Fibroblast of villous mesenchyme (primary cell): ENCODE measurements at places on chromosomes 5 and 9. TPM values are rescaled to one million over a fixed set of nuclear protein-coding genes. Genes with fewer than 3 reads are reported as not detected.

The INSYN2B gene
- 11.0 and 12.5 TPM in 2 replicates for total RNA-seq

- no peak for DNase-seq
Observed at GRCh38 chr5:958701-959571, 49.7 kb upstream of the NKD2 start.

The PCDHB16 gene
- total RNA-seq = under 0.01 and 0.32 TPM in 2 replicates

GRCh38 chr5:157575381-157576020 lies at the start of gene ADAM19:
TSS of gene ADAM19 (minus strand) at chr5:157575775. CDS start at chr5:157575696, 79 bp downstream.
- DNase-seq = peak; percentile 53

- no peak for DNase-seq
Observed at GRCh38 chr5:128446-128845, 36.5 kb downstream of the PLEKHG4B start.

- DNase-seq = no peak
Observed at GRCh38 chr5:57576317-57576716, 93.7 kb upstream of the ACTBL2 start.

- DNase-seq = no peak
Observed at GRCh38 chr9:95874989-95875304, 544 bp upstream of the ERCC6L2 start.

DNA sequence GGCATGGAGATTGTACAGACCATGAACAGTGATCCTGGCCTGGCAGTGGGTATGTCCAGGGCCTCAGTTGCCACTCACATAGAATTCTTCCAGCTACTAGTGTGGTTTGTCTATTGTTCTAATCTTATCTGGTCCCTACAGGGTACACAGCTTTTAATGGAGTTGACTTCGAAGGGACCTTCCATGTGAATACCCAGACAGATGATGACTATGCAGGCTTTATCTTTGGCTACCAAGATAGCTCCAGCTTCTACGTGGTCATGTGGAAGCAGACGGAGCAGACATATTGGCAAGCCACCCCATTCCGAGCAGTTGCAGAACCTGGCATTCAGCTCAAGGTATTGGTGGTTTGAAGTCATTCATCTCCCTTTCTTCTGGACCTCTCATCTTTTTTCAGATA lies 43.8 kb downstream of the THBS4 start:
- DNase-seq = no peak

DNA sequence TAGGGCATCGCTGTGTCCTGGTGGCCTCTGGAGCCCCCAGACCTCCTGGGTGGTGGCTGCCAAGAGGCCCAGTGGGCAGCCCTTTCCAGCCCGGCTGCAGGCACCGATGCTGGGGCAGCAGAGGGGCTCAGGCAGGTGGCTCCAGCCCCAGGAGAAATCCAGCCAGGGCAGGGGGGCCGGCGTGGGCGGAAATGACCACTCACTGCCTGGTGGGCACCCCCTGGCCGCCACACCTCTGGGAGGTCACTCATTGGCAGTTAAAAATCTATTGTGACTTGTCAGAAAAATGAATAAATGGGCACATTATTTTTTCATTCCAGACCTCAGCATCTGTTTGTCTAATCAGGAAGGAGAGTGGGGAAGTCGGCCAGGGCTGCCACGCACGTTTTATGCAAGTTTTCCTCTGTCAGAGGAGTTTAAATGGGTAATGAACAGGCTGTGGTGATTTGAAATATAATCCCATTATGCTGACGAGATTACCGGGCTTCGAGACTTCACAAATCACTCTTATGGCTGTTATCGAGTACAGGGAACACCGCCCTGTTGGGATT lies 171.9 kb downstream of the GAPVD1 start:
- peak; percentile 27 for DNase-seq

GRCh38 chr5:54275361-54275760 lies 35.0 kb downstream of the ARL15 start:
- DNase-seq = no peak

- DNase-seq = peak; percentile 52
Observed at GRCh38 chr5:139880416-139881142, 85.0 kb downstream of the PSD2 start.

GRCh38 chr5:5288201-5288600 lies 134.3 kb upstream of the ICE1 start:
- no peak for DNase-seq

DNA sequence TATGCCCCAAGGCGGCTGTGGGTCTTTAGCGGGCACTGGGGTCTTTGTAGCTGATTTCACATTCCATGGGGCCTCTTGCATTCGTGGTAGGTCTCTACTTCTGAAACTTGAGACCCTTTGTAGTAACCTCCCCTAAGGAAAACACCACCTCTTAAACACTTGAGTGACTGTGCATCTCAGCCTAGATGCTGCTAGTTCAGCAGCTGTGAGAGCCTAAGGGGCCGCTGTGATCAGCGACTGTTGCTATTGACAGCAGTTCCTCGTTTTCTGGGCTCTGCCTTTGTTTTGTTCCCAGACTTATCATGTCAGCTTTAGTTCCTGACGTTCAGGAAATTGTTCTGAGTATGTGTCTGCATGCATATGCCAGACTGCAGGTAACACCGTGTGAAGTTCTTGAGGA lies 171.2 kb downstream of the HSPA4 start:
- no peak for DNase-seq

DNA sequence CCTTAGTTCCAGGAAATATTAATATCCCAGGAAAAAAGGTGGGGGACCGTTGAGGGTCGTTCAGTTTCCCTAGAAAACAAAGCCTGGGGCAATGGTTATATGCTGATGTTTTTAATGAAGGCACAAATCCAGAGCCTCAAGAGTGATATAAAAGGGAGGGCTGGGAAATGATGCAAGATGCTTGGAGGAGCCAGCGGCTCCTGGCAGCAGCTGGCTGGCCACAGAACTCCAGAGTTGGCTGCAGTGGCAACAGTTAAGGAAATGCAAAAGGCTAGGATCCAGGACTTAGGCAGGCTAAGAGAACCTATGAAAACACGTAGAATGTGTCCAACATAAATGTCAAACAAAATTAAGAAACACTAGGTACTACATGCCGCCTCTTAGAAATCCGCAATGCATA lies 31.0 kb upstream of the B4GALT1 start:
- peak; percentile 48 for DNase-seq

The LEAP2 gene
- under 0.01 and 0.32 TPM in 2 replicates for total RNA-seq

DNA sequence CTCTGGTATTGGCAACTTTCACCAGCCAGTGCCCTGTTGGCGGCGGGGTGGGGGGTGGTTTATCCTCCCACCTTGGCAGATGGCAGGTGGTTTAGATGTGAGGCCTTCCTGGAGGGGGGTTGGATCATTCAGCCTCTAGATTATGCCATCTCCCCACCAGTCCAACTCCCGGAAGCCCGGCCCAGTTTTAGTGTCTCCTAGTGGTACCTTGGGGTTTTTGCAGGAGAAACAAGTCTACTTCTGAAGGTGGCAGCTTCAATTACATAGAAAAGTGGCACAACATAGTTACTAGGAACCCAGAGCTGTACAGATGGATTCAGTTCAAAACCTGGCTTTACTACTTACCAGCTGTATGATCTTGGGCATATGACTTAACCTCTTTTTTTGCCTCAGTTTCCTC lies 11.3 kb downstream of the PRLR start:
- no peak for DNase-seq
